OCI-LY7 (cell line): ENCODE measurements at places on chromosomes 7 and 10. TPM values are rescaled to one million over a fixed set of nuclear protein-coding genes. Genes with fewer than 3 reads are reported as not detected.

DNA sequence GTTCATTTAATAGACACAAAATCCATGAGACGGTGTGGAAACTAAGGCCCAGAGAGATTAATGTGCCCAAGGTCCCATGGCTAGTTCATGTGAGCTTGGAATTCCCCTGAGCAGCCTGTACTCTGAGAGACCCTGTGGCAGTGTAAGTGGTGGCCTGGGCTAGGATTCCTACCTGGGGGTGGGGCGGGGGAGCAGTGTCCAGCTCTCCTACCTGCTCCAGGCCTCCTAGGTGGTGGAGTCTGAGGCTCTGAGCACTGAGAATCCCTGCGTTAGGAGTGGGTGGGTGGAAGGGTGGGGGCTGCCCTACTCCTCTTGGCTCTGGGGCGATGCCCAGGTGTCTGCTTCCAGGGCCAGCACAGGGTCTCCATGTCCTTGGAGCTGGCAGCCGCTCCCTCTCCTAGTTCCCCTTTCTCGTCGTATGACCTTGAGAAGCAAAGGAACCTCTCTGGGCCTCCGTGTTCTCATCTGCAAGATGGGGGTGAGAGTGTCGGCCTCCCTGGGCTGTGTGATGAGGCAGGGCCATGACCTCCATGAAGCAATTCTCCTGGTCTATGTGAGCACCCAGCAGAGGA is 2.5 kb downstream of the SNCG start:
- no peak for DNase-seq

GRCh38 chr10:132172091-132173066 is 14.4 kb upstream of the DPYSL4 start:
- DNase-seq: no peak

- no peak for DNase-seq
Observed at GRCh38 chr10:73296946-73297345, 44.5 kb upstream of the MRPS16 start.

- no peak for DNase-seq
Observed at GRCh38 chr10:43803791-43804190, 155.1 kb upstream of the ZNF32 start.

The TBRG4 gene
- 137 and 141 TPM in 2 replicates for total RNA-seq

The GOLGA7B gene
- total RNA-seq: 0.08 and 0.15 TPM in 2 replicates

DNA sequence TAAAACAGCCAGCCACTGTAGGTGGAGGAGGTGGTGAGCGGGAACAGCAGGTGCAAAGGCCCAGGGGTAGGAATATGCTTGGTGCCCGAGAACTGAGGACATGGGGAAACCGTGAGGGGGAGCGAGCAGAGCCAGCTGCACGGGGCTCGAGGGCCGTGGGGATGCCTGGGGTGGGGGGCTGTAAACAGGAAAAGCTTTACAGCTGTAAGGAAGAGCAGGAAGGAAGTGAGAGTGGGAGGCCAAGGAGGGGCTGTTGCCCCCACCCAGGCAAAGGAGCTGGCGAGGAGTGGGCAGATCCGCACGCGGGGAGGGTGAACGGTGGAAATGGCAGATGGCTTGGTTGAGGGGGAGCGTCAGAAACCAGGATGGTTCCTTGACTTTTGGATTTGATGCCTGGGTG is 34.4 kb downstream of the ZMIZ1 start:
- no peak for DNase-seq

The PRTFDC1 gene
- not detected in 2 replicates for total RNA-seq

The HOXA13 gene
- 0.18 and 0.32 TPM in 2 replicates for total RNA-seq

DNA sequence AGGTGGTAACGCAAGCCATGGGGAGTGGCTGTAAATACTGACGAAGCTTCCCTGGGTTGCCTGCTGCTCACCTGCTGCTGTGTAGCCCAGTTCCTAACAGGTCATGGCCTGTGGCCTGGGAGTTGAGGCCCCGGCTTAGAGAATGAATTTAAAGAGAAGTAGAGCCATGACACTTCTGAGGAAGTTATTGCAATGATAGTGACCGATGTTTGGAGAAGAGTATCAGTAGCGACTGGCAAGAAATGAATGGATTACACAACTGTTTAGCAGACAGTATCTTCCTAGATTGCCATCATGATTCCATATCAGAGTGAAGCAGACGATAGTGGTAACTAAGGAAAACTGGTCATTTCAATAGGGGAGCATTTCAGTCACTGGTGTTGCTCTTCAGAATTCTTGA is 249.6 kb downstream of the PLXDC2 start:
- DNase-seq: no peak

The ANXA8 gene
- total RNA-seq: not detected in 2 replicates

DNA sequence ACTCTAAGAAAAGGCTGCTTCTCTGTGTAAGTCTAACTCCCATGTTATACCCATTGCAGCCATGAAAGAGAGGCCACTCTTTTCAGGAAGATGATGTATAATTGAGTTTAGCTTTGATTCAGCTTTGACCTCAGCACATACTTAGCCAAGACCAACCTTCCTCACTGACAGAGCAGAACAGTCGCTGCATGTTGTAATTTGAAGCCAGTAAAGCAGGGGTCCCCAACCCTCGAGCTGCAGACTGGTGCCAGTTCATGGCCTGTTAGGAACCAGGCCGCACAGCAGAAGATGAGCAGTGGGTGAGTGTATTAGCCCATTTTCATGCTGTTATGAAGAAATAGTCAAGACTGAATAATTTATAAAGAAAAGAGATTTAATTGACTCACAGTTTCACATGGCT is 223.9 kb downstream of the GPR158 start:
- no peak for DNase-seq

GRCh38 chr7:6020371-6021286 is 10.5 kb upstream of the ANKRD61 start:
- DNase-seq: no peak

The CHRM2 gene
- not detected in 2 replicates for total RNA-seq

GRCh38 chr7:47978790-47979144 is 648 bp downstream of the HUS1 start:
- DNase-seq: no peak

DNA sequence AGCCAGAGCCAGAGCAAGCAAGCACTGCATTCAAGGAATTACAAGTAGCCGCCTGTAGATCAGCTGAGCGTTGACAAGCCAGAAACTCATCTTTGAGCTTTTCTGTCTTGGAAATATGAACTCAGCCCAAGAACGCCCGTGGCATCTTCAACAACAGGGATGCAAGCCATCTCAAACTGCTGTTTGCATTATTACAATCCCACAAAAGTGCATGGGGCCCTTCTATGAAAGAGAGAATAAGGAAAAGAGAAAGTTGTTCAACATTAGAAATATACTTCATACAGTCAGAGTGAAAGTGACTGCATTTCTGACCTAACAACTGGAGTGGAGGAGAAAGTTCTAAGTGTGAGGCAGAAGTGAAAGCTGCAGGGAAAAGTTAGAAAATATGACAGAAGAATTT is 6.5 kb downstream of the SGCE start:
- no peak for DNase-seq

The LRRN3 gene
- not detected in 2 replicates for total RNA-seq

DNA sequence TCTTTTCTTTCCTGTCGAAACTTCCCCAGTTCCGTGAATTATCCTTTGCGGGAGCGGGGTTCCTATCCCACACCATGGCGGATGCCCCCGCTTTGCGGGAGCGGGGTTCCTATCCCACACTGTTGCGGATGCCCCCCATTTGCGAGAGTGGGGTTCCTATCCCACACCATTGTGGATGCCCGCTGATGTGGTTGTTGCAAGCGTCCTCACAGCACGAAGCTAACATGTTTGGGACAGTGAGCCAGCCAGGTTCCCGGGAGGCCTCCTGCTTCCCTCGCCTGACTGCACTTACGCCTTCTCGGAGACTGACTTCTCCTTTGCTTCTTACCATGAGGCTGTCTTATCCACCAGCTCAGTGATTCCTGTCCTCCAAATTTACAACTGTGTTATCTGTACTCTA is 134.7 kb downstream of the VIPR2 start:
- DNase-seq: no peak

GRCh38 chr10:10797513-10797912 is 220.2 kb upstream of the CELF2 start:
- no peak for DNase-seq

- no peak for DNase-seq
Observed at GRCh38 chr7:99617192-99617781, 541 bp downstream of the ZSCAN25 start.

GRCh38 chr10:117214401-117214800 is 17.1 kb downstream of the KCNK18 start:
- no peak for DNase-seq
